ENCODE measurements at places on chromosomes 2 and 18.

DNA sequence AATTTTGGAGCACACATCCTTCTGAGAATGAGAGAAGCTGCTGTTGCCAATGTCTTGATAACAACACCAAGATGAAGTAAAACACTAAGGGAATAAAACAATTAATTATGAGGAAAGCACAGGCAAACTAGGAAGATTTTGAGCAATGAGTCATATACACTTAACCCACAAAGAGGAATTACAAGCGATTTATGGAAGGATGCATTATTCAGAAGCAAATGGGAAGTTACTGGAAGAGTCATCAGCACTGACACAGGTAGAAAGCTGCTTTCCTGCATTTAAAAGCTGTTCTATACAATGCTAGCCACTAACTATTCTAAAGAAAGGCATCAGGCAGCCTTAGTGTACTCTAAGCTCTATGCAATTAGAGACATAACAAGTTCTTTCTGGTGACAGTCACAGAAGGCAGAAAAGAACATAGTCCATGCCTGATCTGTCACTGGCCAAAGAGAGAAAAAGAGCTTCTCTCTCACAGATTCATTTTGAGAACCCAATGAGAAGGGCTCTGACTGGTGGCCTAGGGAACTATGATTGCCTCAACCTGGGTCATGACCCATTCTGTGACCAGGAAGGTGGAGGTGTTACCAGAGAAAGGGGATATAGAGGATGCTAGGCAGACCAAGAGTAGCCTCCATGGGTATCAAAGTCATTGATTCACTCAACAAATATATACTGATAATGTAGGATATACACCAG lies 45.4 kb downstream of the M1AP start:
- no peak for DNase-seq

DNA sequence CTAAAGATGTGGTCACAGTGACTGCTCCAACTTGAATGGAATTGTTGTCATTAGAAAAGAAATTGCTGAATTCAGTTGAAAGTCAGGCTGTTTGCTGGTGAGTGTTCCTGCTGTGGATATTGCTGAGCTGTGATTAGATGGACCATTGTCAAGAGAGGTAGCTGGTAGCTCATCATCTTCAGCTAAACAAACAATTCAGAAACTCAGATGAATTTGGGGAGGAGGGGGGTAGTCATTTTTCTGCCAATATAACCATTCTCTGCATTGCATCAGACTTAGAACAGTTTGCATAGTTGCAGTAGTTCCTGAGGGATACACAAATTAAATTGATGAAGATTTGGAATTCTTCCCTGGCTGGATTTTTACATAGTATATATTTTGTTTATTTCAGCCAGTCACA lies 108.3 kb downstream of the MTCL1 start:
- no peak for DNase-seq

- no peak for DNase-seq
These were observed 82.6 kb downstream of the POU3F3 start for GRCh38 chr2:104936527-104936926.

- no peak for DNase-seq
These were observed 552.3 kb downstream of the KCNJ3 start for GRCh38 chr2:155250800-155251199.

DNA sequence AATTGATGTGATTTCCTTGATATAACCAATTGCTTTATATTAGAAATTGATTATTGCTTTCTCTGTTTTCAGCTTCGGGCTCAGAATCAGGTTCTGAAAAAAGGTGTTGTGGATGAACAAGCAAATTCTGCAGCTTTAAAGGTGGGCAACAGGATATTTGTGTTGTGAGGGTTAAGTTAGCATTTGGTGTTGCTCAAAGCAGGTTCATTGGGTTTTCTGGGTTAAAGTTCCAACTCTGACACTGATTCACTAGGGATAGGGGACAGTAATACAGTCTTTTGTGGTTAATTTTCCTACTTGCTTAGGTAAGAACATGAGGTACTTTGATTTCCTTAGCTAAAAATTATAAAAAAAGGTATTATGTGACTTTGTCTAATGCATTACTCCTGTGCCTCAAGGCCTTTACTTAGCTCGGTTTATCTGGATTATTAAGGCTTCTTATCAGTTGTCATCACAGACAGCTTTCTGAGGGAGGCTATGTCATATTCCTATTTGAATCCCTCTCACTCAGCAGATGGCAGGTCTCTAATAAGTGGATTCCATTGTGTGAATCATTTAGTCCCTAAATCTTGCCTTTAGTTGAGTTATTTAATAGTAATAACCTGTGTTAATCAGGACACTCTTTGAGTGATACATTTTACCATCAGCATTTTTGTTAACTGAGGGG lies 78.9 kb upstream of the STON1 start:
- no peak for DNase-seq

GRCh38 chr18:44536619-44537018 lies 144.1 kb upstream of the SETBP1 start:
- no peak for DNase-seq

GRCh38 chr2:218694405-218695145 lies 16.1 kb upstream of the TTLL4 start:
- DNase-seq: no peak

Measured in thoracic aorta (tissue), 2 donors.